HCT116 (cell line): ENCODE measurements at places on chromosomes 2 and 18. TPM values are rescaled to one million over a fixed set of nuclear protein-coding genes. Genes with fewer than 3 reads are reported as not detected.

RIT2 gene
- total RNA-seq = not detected

ACVR1C gene
- 1.2 TPM for total RNA-seq

ZNF516 gene
- 32.0 TPM for total RNA-seq

RAX gene
- not detected for total RNA-seq

- H3K4me3 ChIP-seq = no peak overlapping the region
- H3K27ac ChIP-seq = no peak overlapping the region
- no peaks in the 10 kb centered on the region for H3K4me1 ChIP-seq
- DNase-seq = no peak
- H3K27me3 ChIP-seq = peaks cover 4% of the 10 kb centered on the region; the same call in 1 of the 2 replicates
These were observed 18.0 kb downstream of the FZD7 start for GRCh38 chr2:202051499-202052161.

DNA sequence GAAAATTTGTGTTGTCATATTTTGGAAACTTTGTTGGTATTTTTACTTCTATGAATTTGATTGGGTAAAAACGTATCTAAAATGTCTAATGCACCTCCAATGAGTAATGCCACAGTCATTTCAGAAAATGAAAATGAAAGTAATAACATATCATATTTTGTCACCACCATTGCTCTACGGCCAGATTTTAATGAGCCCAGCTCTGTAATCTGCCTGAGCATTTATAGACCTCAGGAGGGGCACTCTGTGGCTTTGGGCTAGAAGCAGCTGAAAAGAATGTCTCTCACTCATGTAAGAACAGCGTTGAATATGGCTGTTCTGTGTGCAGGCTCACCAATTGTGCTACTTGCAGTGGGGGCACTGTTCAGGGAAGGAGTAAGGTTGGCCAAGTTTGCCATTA, 32.7 kb upstream of the ABCA12 start:
- no peak overlapping the region for H3K27ac ChIP-seq
- no peaks in the 10 kb centered on the region for H3K27me3 ChIP-seq
- no peaks in the 10 kb centered on the region for H3K36me3 ChIP-seq
- no peak for DNase-seq
- no peaks in the 10 kb centered on the region for H3K4me1 ChIP-seq
- H3K4me3 ChIP-seq = peak overlapping the region; percentile 3; the same call in 1 of the 2 replicates

DNA sequence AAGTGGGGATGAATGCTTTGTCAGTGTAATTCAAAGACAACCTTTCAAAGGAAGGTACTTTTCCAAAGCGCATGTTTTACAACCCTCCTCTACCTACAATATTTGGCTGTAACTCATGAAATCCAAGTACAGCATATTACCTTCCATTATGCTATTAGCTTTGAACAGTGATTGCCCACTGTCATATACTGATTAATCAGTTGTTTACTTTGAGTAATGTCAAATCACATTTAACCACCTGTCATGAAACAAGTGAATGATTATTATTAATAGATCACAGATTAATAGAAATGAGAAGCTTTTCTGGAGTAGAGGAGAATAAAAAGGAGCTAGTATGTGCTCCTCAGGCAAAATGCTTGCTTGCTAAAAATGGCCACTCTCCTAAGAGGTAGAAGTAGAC, 150.5 kb upstream of the SMAD7 start:
- no peaks in the 10 kb centered on the region for H3K4me1 ChIP-seq
- no peak for DNase-seq
- no peak overlapping the region for H3K27ac ChIP-seq
- H3K27me3 ChIP-seq = no peaks in the 10 kb centered on the region
- no peak overlapping the region for H3K4me3 ChIP-seq

GRCh38 chr2:236618370-236618769, 48.7 kb downstream of the ACKR3 start:
- H3K27ac ChIP-seq = no peak overlapping the region
- H3K4me1 ChIP-seq = no peaks in the 10 kb centered on the region
- no peak for DNase-seq
- no peaks in the 10 kb centered on the region for H3K36me3 ChIP-seq
- peaks cover 87% of the 10 kb centered on the region for H3K27me3 ChIP-seq

- no peak for DNase-seq
- H3K4me3 ChIP-seq = no peak overlapping the region
- H3K27me3 ChIP-seq = no peaks in the 10 kb centered on the region
- H3K36me3 ChIP-seq = no peaks in the 10 kb centered on the region; the same call in 1 of the 2 replicates
- no peak overlapping the region for H3K27ac ChIP-seq
- no peaks in the 10 kb centered on the region for H3K4me1 ChIP-seq
These were observed 49.4 kb upstream of the STON1 start for GRCh38 chr2:48480526-48480925.
